ENCODE measurements at places on chromosomes 2 and 18.

DNA sequence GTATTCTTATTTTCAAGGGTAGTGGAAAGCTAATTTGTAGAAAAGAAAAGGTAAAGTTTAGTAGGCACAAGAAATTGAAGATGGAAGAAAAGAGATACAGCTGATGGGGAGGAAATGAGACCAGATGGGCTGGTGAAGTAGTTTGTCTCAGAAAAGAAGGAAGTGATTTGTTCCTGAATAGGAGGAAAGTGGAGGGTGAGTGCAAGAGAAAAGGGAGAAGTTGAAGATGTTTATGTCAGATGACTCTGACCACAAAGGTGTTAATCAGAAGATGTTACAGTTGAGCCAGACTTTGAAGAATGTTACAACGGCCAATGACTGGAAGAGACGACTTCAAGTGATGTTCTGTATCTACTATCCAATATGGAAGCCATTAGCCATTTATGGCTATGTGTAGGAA lies 21.2 kb downstream of the ZSCAN30 start:
- no peak for DNase-seq
- H3K4me3 ChIP-seq: no peak overlapping the region
- no peaks in the 10 kb centered on the region for H3K36me3 ChIP-seq
- H3K27ac ChIP-seq: no peak overlapping the region

- H3K36me3 ChIP-seq: no peaks in the 10 kb centered on the region
- H3K4me1 ChIP-seq: no peaks in the 10 kb centered on the region
- no peak overlapping the region for H3K4me3 ChIP-seq
- no peak overlapping the region for H3K27ac ChIP-seq
- no peaks in the 10 kb centered on the region for H3K27me3 ChIP-seq
Observed at GRCh38 chr2:71748227-71748626, 294.9 kb downstream of the DYSF start.

- no peak for DNase-seq
- no peaks in the 10 kb centered on the region for H3K27me3 ChIP-seq
- no peaks in the 10 kb centered on the region for H3K4me1 ChIP-seq
- no peak overlapping the region for H3K27ac ChIP-seq
- no peak overlapping the region for H3K4me3 ChIP-seq
Observed at GRCh38 chr18:79260510-79260909, 135.2 kb upstream of the NFATC1 start.

- H3K4me3 ChIP-seq: no peak overlapping the region
- H3K27me3 ChIP-seq: no peaks in the 10 kb centered on the region
- no peaks in the 10 kb centered on the region for H3K36me3 ChIP-seq
- no peak overlapping the region for H3K27ac ChIP-seq
- no peak for DNase-seq
Observed at GRCh38 chr2:195319112-195319460, 337.9 kb upstream of the SLC39A10 start.

DNA sequence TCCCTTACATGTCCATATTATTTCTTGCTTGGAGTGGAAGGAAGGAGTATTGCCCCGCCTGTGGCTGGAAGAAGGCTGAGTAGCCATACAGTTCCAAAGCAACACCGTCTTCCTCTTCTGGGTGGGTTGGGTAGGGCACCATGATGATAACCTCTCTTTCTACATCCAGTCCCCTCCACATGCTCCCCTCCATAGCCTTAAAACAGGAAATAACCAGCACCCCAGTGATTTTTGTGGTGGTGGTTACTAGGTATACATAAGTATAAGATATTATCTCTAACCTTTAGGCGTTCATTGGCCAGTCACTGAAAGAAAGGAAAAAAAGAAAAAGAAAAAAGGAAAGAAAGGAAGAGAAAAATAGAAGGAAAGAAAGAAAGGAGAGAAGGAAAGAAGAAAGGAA lies 63.1 kb downstream of the CXCR4 start:
- H3K36me3 ChIP-seq: no peaks in the 10 kb centered on the region
- H3K27ac ChIP-seq: no peak overlapping the region
- peaks cover 53% of the 10 kb centered on the region for H3K4me1 ChIP-seq
- no peak for DNase-seq

GRCh38 chr2:160028431-160029269 lies 33.8 kb downstream of the PLA2R1 start:
- H3K4me1 ChIP-seq: no peaks in the 10 kb centered on the region
- no peaks in the 10 kb centered on the region for H3K36me3 ChIP-seq
- no peak overlapping the region for H3K4me3 ChIP-seq

- H3K27me3 ChIP-seq: no peaks in the 10 kb centered on the region
- peaks cover 44% of the 10 kb centered on the region for H3K4me1 ChIP-seq
- peak; percentile 91 for DNase-seq
- H3K4me3 ChIP-seq: peak within 1 kb of the TSS; percentile 86
- H3K36me3 ChIP-seq: no peaks in the 10 kb centered on the region
Observed at GRCh38 chr2:172555522-172556283, at the start of gene PDK1. TSS of gene PDK1 (plus strand) at chr2:172556090. CDS start at chr2:172556151, 61 bp downstream.

- no peaks in the 10 kb centered on the region for H3K36me3 ChIP-seq
- no peak overlapping the region for H3K27ac ChIP-seq
- H3K4me3 ChIP-seq: no peak overlapping the region
- no peak for DNase-seq
- H3K27me3 ChIP-seq: no peaks in the 10 kb centered on the region
- no peaks in the 10 kb centered on the region for H3K4me1 ChIP-seq
Observed at GRCh38 chr18:54740136-54740846, 88.0 kb upstream of the RAB27B start.

- no peaks in the 10 kb centered on the region for H3K36me3 ChIP-seq
- H3K4me1 ChIP-seq: peaks cover 33% of the 10 kb centered on the region
- H3K27ac ChIP-seq: no peak overlapping the region
- H3K27me3 ChIP-seq: no peaks in the 10 kb centered on the region
- DNase-seq: no peak
Observed at GRCh38 chr2:206154197-206154596, 5.0 kb downstream of the NDUFS1 start.

- H3K4me1 ChIP-seq: no peaks in the 10 kb centered on the region
- no peaks in the 10 kb centered on the region for H3K36me3 ChIP-seq
- no peak overlapping the region for H3K27ac ChIP-seq
- no peak overlapping the region for H3K4me3 ChIP-seq
- peak; percentile 65 for DNase-seq
- no peaks in the 10 kb centered on the region for H3K27me3 ChIP-seq
Observed at GRCh38 chr2:131413148-131413747, 49.3 kb upstream of the RAB6D start.

DNA sequence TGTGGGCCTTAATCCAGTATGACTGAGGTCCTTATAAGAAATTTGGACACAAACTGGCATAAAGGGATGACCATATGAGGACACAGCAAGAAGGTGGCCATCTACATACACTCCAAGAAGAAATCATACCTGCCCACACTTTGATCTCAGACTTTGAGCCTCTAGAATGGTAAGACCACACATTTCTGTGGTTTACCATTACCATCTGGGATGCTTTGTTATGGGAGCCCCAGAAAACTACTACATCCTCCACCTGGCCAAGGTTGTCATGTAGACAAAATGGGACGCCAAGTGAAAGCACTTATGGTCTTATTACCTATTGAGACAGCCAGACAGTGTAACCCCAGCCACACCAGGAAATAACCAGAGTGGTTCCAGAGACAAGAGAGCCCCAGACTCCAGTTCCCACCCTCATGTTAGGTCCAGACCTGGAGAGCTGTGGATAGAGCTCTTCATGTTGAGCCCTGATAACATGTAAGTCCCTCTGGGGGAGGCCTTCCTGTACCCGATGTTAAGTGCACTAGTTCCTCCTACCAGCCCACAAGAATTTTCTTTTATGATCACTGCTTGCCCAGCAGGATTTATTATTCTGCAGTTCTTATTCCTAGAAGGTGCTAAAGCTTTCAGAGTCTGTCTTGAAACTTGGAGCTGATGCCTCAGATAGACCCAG lies 4.6 kb upstream of the ADD2 start:
- H3K4me3 ChIP-seq: no peak overlapping the region
- DNase-seq: peak; percentile 87
- H3K27ac ChIP-seq: no peak overlapping the region
- H3K36me3 ChIP-seq: no peaks in the 10 kb centered on the region
- H3K4me1 ChIP-seq: peaks cover 6% of the 10 kb centered on the region

DNA sequence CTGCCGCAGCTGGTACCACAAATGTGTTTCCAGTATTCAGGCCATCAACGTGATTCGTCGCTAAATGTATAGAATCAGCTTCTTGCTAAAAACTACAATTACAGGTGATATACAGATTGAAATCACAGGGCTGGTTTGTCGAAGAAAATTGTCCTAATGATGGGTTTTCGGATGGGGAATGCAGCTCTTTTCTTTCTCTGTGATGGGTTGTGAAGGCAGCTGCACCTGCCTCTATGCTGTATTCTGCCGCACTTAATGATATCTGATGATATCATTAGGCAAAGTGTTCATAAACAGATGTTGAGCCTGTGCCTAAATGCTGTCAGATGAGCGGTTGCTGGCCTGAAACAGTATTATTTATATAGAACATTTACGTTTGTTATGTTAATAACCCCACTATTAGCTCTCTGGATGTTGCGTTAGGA lies 218.1 kb downstream of the ARHGAP15 start:
- H3K4me3 ChIP-seq: no peak overlapping the region
- no peak overlapping the region for H3K27ac ChIP-seq
- H3K36me3 ChIP-seq: no peaks in the 10 kb centered on the region
- no peaks in the 10 kb centered on the region for H3K27me3 ChIP-seq
- no peak for DNase-seq

DNA sequence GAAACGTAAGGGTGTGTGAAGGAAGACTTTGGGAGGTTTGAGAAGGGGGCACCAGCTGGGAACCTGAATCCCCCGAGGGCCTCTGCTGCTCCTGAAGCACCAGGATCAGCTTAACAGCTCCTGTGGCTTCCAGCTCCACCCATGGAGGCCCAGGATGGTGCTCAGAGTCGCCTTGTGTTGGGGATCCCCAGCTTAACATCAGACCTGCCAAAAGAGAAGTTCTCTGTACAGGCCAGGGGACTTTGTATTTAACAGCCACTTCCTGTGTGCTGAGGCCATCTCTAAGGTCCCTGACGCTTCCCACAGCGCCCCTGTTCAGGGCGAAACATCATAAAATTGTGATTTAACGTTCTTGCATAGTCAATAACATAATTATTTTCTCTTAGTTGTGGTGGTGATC lies 77.5 kb downstream of the NCK2 start:
- H3K27ac ChIP-seq: no peak overlapping the region
- DNase-seq: no peak
- H3K27me3 ChIP-seq: no peaks in the 10 kb centered on the region
- H3K4me1 ChIP-seq: peaks cover 2% of the 10 kb centered on the region

GRCh38 chr2:127700527-127701192 lies 637 bp upstream of the SFT2D3 start:
- no peaks in the 10 kb centered on the region for H3K27me3 ChIP-seq
- H3K4me1 ChIP-seq: peaks cover 37% of the 10 kb centered on the region
- H3K27ac ChIP-seq: peak overlapping the region; percentile 100
- H3K4me3 ChIP-seq: peak overlapping the region; percentile 87
- H3K36me3 ChIP-seq: 0 out of 2 replicates have a peak, but pooled peaks cover 3% of the 10 kb centered on the region
- DNase-seq: peak; percentile 98

DNA sequence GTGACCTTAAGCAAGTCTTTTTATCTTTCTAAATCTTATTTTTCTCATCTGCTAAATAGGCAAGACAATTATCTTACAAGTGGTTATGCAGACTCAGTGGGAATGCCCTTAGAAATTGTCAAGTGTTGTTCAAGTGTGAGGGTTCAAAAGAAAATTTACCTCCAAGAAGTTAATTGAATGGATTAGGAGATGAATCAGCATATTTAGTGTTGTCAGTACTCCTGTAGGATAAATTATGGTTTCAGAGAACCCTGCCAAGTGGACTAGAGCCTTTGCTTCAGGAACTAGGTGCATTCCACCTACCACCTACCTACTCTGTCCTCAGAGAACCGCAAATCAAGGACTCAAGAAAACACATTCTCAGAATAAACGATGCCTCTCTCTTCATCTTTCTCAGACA lies 69.8 kb upstream of the KCTD1 start:
- no peaks in the 10 kb centered on the region for H3K27me3 ChIP-seq
- no peak overlapping the region for H3K27ac ChIP-seq
- H3K4me1 ChIP-seq: no peaks in the 10 kb centered on the region
- DNase-seq: no peak

DNA sequence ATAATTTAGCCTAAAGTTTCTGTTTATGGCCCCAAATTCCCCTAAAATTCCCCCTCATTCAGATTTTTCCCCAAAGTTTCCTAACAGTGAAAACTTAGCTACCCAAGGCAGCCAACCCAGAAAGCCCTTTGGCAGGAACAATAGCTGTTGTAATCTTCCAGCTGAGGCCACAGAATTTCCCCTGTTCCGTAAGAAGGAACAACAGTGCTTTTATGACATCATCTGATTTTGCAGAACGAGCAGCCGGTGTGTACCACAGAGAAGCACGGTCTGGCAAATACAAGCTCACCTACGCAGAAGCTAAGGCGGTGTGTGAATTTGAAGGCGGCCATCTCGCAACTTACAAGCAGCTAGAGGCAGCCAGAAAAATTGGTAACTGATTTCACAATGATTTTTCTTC lies 6.3 kb downstream of the TNFAIP6 start:
- no peak overlapping the region for H3K4me3 ChIP-seq
- no peaks in the 10 kb centered on the region for H3K27me3 ChIP-seq
- no peak for DNase-seq
- no peaks in the 10 kb centered on the region for H3K4me1 ChIP-seq
- no peaks in the 10 kb centered on the region for H3K36me3 ChIP-seq

GRCh38 chr2:11073251-11073650 lies 82.0 kb upstream of the SLC66A3 start:
- no peaks in the 10 kb centered on the region for H3K36me3 ChIP-seq
- no peaks in the 10 kb centered on the region for H3K27me3 ChIP-seq
- H3K27ac ChIP-seq: no peak overlapping the region
- DNase-seq: no peak
- H3K4me1 ChIP-seq: no peaks in the 10 kb centered on the region
